ENCODE measurements at places on chromosomes 11 and 22.

DNA sequence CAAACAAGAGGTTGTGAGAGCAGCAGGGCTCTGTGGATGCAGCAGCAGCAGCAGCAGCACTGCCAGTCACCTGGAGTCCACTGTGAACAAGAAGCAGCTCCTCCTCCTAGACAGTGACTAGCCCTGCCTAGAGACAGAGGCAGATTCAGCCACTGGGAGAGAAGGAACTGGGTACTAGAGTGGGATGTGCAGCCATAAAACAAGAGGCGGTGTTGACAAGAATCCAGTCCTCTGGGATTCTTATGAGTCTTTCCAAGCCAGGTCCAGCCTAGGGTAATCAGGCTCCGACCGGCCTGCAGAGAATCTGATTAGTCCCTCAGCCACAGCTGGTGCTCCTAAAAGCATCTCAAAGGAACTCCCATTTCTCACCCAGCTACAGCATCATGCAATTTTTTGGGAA, 83.9 kb upstream of the USP47 start:
- no peak for DNase-seq

GRCh38 chr11:9003573-9004182, at the start of gene NRIP3:
Gene NRIP3, minus strand, starts transcription at chr11:9004001. Its CDS starts 66 bp downstream, at chr11:9003935.
- DNase-seq = peak; percentile 82

DNA sequence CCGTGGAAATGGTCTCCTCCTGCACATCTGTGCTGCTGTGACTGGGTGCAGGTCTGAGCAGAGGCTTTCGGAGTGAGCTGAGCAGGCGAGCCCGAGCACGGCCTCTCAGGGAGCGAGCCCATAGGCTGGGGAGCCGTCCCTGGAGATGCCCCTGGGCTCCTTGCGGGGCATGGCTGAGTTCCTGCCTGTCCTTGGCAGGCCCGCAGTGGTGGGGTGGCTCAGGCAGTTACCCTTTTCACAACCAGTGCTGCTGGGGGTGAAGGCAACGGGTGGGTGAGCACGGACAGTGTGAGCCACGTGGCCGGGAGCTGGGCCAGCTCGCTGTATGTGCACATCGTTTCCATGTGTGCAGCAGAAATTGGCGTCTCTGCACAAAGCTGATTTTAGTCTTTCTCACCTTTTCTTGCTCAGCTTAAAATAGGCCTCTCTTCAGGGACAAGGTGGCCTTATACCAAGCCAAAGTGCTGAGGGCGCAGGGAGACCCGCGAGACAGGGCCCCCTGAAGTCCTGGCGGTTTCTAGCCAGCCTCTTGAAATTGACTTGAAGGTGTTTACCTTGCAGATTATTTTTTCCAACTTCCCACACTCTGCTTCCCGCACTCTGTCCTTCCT, at the start of gene TP53AIP1:
TP53AIP1 (minus strand) TSS at position 55 of the 611 bp plus-strand sequence. CDS start 5,053 bp downstream, outside the sequence.
- no peak for DNase-seq

DNA sequence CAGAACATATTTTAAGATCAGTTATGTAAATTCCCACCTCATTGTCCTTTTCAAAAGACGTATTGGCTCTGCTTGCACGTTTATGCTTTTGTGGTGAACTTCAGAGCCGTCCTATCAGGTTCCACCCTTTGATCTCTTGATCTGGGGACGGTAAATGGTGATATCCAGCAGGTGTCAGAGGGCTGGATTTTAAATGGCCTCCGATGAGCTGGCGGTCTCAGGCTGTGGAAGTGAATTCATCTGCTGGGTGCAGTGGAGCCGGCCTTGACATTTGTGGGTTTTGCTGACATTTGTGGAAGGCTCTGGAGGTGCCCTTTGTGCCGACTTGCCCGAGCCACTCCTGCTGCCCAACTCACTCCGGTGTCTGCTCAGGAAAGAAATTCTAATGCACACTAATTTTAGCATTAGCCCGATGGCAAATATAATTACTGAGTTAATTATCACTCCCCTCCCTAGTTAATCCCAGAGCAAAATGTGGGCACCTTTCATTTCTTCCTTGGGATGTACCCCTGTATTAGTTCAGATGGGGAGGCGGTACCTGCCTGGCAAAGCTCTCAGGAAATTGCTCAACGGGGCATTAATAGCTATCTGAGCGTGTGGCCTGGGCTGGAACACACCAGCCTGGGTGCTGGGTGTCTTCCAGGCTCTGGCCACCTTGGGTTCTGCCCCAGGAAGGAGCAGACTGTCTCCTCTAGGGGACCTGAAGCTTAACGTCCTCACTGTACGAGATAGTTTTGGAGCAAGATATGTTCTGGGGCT, 9.1 kb downstream of the LRP5 start:
- DNase-seq = no peak

- no peak for DNase-seq
Observed at GRCh38 chr11:113647108-113647507, 59.0 kb downstream of the TMPRSS5 start.

- DNase-seq = no peak
Observed at GRCh38 chr22:36753916-36754315, 22.0 kb downstream of the IFT27 start.

- DNase-seq = no peak
Observed at GRCh38 chr11:128482092-128482491, 105.3 kb downstream of the ETS1 start.

DNA sequence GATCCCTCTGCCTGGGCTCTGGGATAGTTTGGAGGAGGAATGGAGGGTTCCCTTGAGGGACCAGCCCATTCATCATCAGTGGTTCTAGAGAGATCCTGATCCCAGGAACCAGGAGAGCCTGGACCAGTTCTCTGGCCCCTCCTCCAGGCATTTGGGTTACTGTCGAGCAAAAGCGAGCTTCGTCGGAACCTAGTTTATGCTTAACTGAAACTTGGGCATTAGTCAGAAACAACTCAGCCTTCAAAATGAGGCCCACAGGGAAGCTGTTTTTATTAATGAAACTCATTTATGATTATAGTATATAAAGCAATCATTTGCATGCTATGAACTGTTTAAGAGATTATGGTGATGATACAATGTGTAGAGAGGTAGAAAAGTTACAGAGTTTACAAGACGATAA, 61.4 kb downstream of the LIF start:
- no peak for DNase-seq

- no peak for DNase-seq
Observed at GRCh38 chr22:38038426-38038825, 18.8 kb upstream of the PICK1 start.

DNA sequence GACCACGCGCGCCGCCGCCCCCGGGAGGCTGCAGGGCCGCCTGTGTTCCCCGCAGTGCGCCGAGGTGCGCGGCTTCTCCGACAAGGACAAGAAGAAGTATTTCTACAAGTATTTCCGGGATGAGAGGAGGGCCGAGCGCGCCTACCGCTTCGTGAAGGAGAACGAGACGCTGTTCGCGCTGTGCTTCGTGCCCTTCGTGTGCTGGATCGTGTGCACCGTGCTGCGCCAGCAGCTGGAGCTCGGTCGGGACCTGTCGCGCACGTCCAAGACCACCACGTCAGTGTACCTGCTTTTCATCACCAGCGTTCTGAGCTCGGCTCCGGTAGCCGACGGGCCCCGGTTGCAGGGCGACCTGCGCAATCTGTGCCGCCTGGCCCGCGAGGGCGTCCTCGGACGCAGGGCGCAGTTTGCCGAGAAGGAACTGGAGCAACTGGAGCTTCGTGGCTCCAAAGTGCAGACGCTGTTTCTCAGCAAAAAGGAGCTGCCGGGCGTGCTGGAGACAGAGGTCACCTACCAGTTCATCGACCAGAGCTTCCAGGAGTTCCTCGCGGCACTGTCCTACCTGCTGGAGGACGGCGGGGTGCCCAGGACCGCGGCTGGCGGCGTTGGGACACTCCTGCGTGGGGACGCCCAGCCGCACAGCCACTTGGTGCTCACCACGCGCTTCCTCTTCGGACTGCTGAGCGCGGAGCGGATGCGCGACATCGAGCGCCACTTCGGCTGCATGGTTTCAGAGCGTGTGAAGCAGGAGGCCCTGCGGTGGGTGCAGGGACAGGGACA, 2.7 kb downstream of the NLRP6 start:
- peak; percentile 38 for DNase-seq

DNA sequence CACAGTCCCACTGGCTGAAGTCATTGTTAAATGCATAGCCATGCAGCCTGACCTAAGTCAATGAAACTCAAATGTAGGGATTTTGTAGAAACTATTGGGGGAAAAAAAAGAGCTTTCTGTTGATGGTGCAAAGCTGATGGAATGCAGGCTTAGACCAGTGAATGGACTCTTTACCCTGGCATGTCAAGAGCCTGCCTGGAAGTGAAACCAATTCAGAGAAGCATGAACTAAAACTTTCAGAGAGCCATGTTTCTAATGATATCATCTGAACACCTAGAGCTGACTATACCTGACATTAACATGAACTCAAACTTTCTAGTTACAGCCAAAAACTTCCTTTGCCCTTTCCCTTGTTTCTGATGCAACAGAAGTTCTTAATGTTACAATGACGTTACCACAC, 89.0 kb downstream of the APIP start:
- no peak for DNase-seq

GRCh38 chr11:59710136-59710847, 3.4 kb downstream of the OR10V1 start:
- no peak for DNase-seq

DNA sequence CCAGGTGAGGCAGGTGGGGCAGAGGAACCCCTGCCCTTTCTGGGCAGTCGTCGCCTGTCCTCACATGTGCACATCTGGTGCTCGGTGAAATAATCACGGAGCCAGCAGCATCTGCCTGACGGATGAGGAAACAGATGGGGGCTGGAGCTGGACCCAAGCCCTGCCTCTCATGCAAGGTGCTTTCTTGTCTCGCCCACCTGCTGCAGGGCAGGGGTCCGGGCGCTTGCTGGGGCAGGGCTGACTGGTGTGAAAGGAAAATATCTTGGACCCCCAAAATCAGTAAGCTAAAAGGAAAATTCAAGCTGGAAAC, 3.3 kb downstream of the ALDH3B2 start:
- no peak for DNase-seq

DNA sequence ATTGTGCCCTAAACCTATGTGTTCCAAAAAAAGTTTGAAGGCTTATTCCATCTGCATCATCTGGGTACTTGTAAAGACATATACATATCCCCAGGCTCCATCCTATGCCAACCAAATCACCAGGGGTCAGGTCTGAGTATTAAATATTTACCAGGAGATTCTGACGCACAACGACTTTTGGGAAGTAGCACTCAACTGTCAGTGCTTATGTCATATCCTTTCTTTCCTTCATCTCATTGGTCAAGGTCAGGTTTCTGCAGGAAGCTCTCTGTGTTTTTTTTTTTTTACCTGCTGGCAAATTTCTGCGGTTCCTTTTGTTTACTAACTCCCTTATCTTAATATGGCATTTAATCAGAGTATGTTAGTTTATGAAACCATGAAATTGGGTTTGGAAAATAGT, 22.5 kb upstream of the CYP2R1 start:
- no peak for DNase-seq

- no peak for DNase-seq
Observed at GRCh38 chr22:43969021-43969878, 14.0 kb downstream of the SAMM50 start.

DNA sequence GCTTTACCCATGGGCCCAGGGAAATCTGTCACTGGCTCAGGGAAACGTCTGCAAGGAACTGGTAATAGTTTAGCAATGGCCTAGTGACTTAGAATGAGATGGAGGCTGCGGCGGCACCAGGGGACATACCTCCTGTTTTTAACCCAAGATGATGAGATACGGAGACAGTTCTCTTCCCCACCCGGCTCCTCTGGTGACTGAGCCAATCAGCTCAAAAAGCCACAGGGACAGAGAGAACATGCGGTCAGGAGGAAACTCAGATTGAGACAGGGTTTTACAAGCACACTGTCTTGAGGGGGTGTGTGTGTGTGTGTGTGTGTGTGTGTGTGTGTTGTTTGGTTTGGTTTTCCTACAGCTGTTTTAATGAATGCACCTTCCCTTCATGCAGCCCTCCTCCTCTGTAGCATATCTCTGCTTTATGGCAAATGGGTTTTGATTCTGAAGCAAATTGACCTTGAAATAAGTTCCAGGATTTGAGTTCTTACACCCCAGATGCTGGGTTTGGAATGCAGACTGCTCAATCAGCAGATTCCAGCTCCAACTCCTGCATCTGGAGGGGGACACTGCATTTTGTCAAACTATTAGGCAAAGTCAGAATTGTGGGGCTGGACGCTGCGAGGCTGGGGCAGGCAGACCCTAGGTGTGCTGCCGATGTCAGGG, 246.2 kb downstream of the NTM start:
- DNase-seq = no peak

DNA sequence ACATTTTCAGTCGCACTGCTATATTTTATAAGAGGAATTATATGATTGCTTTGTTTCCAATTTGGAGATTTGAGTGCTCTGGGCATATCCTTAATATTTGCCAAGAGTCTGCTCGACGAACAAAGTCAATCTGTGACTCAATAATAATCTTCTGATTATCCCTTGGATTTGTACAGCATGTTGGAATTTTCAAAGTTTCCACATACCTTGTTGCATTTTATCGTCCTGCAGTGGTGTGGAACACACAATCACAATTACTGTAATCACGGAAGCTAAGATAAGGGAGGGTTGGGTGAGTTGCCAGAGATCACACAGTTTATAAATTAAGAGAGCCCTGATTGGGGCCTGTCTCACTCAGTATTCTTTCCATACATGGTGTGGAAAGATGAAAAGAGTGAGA, 189.3 kb downstream of the GUCY1A2 start:
- DNase-seq = no peak

DNA sequence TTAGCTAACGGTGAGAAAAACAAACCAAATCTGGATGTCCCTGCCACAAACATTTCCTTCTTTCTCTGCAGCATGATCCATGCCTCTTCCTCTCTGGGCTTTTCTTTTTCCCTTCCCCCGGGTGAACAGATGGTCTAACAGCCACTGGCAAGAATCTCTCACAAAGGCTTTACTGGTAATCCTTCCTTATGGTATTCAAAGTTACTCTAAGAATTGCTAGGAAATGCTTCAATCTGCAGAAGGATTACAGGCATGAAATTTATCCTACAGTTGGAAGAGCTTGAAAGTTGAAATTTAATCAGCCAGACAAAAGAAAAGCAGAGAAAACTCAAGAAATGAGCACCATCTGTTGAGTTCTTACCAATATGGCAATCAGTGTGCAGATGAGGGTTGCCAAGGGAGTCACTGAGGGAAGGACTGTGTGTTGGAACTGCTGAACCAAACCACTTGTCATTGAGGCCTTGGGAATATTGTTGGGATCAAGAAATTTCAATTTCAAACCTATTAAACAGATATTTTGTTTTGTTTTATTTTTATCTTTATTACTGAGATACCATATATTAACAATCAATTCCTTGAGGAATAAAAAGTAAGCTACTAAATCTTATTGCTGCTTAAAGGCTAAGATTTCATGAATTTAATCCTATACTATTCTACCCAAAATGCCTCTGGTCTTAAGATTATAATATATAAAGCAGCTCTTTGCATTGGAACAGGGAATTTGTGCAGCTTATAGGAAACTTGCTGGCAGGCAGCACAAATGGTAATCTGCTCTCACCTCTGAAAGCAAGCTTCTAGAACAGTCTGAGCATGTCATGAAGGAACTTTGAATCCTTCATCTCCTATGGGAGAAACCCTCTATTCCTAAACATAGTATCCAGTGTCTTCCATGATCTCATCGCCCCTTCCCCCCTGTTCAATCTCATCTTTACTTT, 29.7 kb upstream of the NDUFC2 start:
- DNase-seq = no peak

GRCh38 chr11:44427432-44427831, 117.5 kb upstream of the ALX4 start:
- DNase-seq = no peak

- no peak for DNase-seq
Observed at GRCh38 chr22:44107340-44107739, 73.4 kb upstream of the PARVG start.
